T follicular helper cell (primary cell): ENCODE measurements at places on chromosomes 7 and 10.

GRCh38 chr7:129644634-129645230, 33.2 kb downstream of the NRF1 start:
- no peak for DNase-seq

DNA sequence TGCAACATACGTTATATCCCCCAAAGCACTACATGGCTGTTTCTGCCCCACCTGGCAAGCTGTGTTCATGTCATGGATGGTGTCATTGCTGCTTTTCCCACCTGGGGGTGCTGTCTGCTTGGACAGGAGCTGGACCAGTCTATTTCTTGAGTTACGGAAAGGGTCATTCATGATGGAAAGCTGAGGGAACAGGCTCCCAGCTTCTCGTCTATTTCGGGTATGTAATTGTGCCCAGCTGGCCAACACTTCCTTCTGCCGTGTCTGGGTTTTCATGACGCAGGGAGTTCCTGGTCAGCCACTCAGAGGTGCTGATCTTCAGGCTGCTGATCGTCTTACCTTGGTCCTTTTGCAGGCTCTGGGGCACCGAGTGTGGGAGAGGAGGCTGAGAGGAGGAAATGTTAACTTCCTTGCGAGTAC, 8.6 kb downstream of the BTBD16 start:
- DNase-seq, result no peak

- DNase-seq, result no peak
Measured at GRCh38 chr7:41910940-41911600, 208.2 kb upstream of the INHBA start.

- no peak for DNase-seq
Measured at GRCh38 chr7:130894146-130894908, 160.3 kb upstream of the KLF14 start.

DNA sequence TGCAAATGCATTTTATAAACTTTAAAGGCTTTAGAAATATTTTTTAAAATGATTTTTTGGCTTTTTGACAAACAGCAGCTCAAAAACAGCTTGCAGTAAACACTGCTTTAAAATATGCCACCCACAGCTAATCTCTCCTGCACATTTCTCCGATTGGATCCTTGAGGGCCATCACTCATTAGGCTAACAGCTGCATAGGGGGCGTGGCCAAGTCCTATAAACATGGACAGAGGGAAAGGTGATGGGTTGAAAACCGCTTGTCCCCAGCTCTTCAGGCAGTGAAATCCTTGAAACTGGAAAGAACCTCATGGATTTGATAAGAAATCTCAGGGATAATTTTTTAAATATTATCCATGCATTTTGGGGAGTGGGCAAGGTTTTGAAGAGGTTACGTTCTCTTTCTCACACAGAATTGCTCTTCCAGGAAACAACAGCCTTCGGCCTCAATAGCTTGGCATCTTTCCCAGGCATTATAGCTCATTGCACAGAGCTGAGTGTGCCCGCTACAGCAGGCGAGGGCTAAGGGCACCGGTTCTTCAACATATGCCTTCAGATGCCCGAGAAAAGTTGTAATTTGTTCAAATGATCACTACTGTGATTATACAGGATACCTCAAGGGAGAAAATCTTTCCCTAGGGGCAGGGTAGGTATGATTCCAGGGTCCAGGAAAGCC, 1.7 kb downstream of the PLEKHS1 start:
- no peak for DNase-seq
